DMS153 (cell line): ENCODE measurements at places on chromosomes 7 and 10.

- DNase-seq = no peak
Observed at GRCh38 chr10:70896551-70896950, 8.2 kb upstream of the PCBD1 start.

GRCh38 chr7:43463401-43463980 is 119.4 kb upstream of the STK17A start:
- DNase-seq = no peak

- DNase-seq = no peak
Observed at GRCh38 chr7:298743-299142, 8.8 kb downstream of the FOXL3 start.

GRCh38 chr7:99638731-99639130 is 22.0 kb downstream of the ZSCAN25 start:
- DNase-seq = no peak
